ENCODE measurements at places on chromosomes 5 and 9. TPM values are rescaled to one million over a fixed set of nuclear protein-coding genes. Genes with fewer than 3 reads are reported as not detected.

NACC2 gene
- total RNA-seq = 61.0 TPM

- DNase-seq = no peak
These were observed 128.2 kb upstream of the TBCA start for GRCh38 chr5:77904362-77904761.

DNA sequence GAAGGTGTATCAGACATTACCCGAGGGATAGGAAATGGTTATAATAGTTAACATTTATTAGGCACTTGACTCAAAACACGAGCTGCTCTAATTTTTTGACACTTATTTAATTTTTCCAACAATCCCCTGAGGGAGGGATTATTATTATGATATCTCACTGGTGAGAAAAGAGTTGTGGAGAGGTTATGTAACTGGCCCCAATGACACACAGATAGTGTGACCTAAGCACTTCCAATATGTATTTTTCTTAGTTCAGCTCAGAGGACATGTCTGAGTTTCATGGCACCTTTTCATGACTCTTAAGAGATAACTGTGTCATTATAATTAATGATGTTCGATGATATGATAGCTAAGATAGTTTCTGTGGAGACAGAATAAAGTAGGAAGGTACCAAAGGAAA is 86.9 kb downstream of the PTCD2 start:
- DNase-seq = no peak

CHSY3 gene
- 19.5 TPM for total RNA-seq

Data from aorta (tissue), 5 donors.